Bronchial epithelial cell (primary cell): ENCODE measurements at places on chromosomes 5 and 9. TPM values are rescaled to one million over a fixed set of nuclear protein-coding genes. Genes with fewer than 3 reads are reported as not detected.

GRCh38 chr9:106218854-106219253, 524.5 kb downstream of the TMEM38B start:
- no peak for DNase-seq

- no peak for DNase-seq
Observed at GRCh38 chr9:81671880-81672280, 17.5 kb downstream of the TLE1 start.

GRCh38 chr5:89313044-89313443, 430.1 kb upstream of the MEF2C start:
- DNase-seq: peak; percentile 95

DNA sequence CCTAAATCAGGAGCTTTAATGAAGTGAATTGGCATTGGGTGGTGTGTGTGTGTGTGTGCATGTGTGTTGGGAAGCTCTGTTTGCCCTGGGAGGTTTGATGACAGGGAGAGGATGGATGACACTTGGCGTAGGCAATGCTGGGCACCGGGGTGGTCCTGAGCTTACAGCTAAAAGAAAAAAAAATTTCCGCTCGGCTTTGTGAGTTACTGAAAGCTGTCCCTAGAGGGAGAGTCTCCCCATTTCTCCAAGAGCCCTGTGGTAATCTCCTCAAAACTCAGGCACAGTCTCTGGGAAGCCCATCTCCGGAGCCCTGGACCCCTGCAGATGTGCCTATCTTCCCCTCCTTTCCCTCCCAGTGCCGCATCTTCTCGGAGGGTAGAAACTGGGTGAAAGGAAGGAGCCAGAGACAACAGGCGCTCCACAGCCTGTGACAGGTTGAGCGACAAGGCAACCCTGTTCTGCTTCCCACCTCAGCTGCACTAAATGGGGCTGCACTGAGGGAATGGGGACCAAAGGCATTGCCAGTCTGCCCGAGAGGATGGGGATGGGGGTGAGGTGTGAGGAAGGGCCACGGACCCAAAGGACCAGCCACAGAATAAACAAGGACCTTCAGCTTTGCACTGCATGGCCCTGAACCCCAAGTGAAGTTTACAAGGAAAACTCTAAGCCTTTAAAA, 35.8 kb upstream of the TIFAB start:
- no peak for DNase-seq

GRCh38 chr9:94557376-94557775, 2.5 kb downstream of the PCAT7 start:
- DNase-seq: no peak

GRCh38 chr9:136010176-136010575, 49.0 kb upstream of the UBAC1 start:
- DNase-seq: no peak

- no peak for DNase-seq
Observed at GRCh38 chr5:10838038-10838437, 77.0 kb upstream of the DAP start.

GRCh38 chr5:66517351-66517750, 78.8 kb upstream of the MAST4 start:
- DNase-seq: no peak

DNA sequence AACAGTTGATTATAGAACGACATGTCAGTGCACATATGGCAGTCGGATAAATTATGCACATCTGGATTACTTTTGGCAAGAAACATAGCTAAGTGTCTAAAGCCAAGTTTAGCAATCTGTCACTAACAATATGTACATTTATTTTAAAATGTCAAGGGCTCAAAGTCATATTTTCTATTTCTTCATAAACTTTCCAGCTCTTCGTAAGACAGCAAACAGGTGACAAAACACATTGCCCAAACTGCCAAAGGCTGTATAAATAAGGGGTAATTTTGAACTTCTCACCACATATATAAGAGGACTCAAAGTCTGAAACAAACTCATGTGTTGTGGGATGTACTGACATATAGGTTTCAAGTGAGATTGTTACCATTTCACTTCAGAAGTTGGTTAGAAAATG, 237.2 kb downstream of the ARL15 start:
- no peak for DNase-seq

- peak; percentile 17 for DNase-seq
Observed at GRCh38 chr9:96566498-96567202, 53.0 kb downstream of the CDC14B start.

- no peak for DNase-seq
Observed at GRCh38 chr9:36318212-36318802, 60.1 kb upstream of the GNE start.

DNA sequence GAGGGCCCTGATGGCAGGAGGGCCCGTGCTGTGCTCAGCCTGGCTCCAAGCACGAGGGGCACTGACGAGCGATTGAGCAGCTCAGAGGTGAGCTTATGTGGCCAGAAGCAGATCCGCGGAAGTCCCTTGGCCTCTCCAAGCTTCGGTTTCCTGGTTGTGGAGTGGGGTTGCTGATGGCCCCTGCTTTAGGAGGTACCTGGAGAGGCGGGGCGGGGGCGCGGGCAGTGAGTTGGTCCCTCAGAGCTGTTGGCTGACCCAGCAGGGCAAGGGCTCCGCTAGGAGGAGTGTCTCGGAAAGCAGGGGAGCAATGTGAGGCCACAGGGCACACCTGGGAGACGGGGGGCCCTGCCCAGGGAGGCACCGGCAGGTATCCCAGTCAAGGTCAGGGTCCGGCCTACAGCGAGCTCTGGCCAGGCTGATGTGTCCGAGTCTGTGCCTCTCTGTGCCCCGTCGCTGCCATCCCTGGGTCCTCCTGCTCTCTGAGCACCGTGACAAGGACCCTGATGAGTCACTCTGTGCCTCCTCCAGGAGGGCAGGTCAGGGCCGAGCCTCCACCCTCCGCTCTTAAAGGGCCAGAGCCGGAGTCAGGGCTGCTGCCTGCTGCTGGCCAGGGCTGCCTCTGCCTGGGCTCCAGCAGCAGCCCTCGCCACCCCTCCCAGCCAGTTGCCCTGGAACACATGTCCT, 14.8 kb downstream of the NCS1 start:
- DNase-seq: peak; percentile 73

GRCh38 chr5:93874080-93874479, 132.7 kb upstream of the POU5F2 start:
- peak; percentile 65 for DNase-seq

GGTA1 gene
- total RNA-seq: 0.13 TPM in 1 of 2 replicates, not detected in the other

PCDHGA12 gene
- 0.79 and 1.4 TPM in 2 replicates for total RNA-seq

C8G gene
- 0.51 and 0.79 TPM in 2 replicates for total RNA-seq

CKS2 gene
- total RNA-seq: 16.3 and 16.6 TPM in 2 replicates

STKLD1 gene
- total RNA-seq: under 0.01 and 0.38 TPM in 2 replicates

CDH6 gene
- total RNA-seq: 0.13 and 9.5 TPM in 2 replicates

DIRAS2 gene
- under 0.01 TPM in 1 of 2 replicates, not detected in the other for total RNA-seq

HSPB3 gene
- total RNA-seq: not detected in 2 replicates
